ENCODE measurements at places on chromosomes 7 and 10.

- DNase-seq = no peak
These were observed 1002.3 kb upstream of the KCND2 start for GRCh38 chr7:119270644-119271043.

DNA sequence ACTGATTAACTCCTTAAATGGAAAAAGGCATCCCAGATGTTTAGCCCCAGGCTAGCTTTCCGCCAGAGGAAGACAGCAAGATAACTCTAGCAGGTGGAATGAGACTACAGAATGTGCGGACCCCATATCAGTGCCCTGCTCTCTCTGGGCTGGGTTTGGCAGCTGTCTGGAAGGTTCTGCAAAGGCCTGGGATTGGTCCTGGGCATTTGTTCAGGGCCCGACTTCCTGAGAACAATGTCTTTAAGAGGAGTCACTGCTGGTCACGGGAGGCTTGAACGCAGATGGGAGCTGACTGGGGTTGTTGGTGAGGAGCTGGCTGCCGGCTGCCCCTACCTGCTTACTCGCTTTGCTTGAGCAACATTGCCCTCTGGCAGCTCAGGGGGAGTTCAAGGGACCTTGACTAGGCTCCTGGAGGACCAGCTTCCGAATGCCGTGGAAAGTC lies 130.6 kb upstream of the BTBD16 start:
- DNase-seq = no peak

GRCh38 chr10:128854963-128855362 lies 612.1 kb upstream of the MGMT start:
- no peak for DNase-seq

DNA sequence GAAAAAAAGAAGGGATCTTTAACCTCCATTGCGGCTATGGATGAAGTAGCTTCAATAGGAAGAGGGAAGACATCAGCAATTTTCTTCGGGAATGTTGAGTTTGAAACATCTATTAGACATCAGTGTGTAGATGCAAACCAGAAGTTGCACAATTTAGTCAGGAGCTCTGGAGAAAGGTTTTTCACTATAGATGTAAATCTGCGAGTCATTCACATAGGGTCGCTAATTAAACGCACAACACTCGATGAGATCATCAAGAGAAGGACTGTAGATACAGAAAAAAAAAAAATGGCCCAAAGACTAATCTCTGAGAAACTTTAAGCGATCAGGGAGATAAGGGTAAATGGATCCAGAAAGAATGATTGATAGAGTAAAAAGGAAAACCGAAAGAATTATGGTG lies 61.7 kb upstream of the TES start:
- DNase-seq = no peak

GRCh38 chr7:105837765-105838626 lies 38.4 kb downstream of the ATXN7L1 start:
- DNase-seq = no peak

- DNase-seq = no peak
These were observed 16.7 kb downstream of the CEP55 start for GRCh38 chr10:93513091-93513490.

DNA sequence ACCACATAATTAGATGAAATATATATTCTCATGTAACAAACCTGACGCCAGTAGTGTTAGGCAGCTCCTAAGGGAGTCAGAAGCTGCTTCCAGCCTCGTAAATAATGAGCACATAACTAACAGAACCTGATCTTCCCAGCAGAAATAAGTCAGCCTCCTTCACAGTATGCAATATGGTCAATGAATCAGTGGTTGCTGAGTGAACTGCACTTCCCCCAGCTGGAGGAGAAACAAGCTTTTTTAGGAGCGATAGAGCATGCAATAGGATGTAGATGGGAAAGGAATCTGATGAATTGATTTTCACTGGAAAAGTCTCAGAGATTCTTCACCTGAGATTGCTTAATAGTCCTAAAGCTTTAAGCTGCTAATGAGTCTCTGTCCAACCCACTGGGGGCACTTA lies 337.2 kb upstream of the LRGUK start:
- no peak for DNase-seq

DNA sequence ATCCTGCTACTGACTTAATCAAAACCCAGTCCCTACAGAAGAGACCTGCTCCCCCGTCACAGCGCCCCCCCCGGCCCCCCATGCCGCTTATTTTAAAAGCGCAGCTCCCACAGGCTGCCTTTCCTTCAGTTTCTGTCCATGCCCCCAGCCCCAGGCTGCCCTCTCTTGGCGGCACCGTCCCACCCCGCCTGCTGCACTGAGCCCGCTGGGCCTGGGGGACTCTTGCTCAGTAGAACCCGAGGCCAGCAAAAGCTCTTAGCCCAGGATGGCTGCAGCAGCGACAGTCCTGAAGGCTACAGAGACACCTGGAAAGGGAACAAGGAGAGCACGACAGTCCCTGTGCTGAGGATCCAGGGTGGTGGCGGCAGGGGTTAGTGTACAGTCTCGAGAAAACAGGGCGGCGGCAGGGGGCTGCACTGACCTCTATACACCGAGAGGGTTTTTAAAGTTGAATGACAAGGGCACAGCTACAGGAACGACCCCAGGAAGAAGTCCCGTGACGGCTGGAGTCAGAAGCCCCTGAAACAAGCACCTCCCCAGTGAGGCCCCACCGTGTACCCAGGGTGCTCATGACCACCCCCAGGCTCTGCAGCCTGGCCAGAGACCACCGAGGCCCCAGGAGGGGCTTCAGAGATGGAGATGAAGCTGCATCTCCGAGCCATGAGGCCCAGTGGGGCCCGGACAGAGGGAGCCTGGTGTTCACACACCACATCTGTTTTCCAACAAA lies 54.4 kb downstream of the ZRANB1 start:
- no peak for DNase-seq

DNA sequence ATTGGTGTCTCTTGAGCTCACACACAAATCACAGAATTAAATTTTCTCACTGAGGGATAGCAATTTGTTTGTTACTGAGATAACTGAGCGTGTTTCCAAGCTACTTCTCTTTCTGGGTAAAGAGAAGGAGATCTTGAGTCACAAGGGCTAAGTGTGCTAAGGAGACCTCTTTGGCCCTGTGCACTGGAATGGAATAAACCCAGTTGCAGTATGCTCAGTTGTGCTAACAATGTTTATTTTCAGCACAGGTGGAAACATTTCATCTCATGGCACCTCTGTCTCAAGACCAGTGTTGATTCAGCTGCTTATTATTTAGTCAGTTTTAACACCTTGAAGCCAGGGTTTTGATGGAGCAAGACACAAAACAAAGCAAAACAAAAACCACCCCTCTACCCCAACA lies 22.5 kb upstream of the UBE2H start:
- DNase-seq = no peak

DNA sequence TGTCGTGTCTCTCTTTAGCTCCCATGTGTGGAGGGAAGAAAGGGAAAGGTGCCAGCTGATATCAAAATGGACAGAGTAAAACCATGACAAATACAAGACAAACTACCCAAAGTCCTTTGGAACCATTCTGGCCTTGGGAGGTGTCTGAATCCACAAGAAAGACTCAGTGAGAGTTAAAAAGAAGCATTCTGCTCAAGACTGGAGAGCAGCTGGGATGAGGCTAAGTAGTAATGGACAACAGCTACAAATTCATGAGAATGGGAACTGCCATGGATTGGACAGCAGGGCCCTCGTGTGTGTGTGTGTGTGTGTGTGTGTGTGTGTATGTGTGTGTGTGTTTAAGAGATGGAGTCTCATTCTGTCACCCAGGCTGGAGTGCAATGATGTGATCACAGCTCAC lies 39.6 kb upstream of the MYL10 start:
- no peak for DNase-seq

GRCh38 chr7:105304040-105304895 lies 84.5 kb downstream of the SRPK2 start:
- DNase-seq = no peak

GRCh38 chr10:63268149-63268797 lies 135.1 kb downstream of the NRBF2 start:
- no peak for DNase-seq

- DNase-seq = no peak
These were observed 339.7 kb upstream of the NFE2L3 start for GRCh38 chr7:25812086-25812850.

GRCh38 chr7:2460188-2460587 lies 16.0 kb downstream of the GRIFIN start:
- DNase-seq = no peak

- DNase-seq = no peak
These were observed 588.0 kb downstream of the NRG3 start for GRCh38 chr10:82462910-82463551.

- DNase-seq = no peak
These were observed 149.6 kb downstream of the BUB3 start for GRCh38 chr10:123303581-123304337.

DNA sequence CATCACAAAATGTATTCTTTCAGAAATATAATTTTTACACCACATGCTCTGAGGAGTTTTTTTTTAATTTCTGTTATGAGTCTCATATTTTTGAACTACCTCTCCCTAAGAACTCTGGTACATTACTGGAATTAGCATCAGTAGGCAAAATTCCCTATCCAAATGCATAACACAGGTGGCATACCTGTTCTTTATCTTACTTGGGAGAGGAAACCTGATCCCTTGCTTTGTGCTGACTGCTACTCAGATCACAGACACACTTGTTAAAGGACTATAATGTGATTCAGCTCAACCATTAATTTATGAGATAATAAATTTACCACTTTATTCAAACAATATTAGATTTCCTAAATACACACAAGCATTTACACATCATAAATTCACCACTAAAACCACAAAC lies 617.2 kb downstream of the GRM8 start:
- no peak for DNase-seq

DNA sequence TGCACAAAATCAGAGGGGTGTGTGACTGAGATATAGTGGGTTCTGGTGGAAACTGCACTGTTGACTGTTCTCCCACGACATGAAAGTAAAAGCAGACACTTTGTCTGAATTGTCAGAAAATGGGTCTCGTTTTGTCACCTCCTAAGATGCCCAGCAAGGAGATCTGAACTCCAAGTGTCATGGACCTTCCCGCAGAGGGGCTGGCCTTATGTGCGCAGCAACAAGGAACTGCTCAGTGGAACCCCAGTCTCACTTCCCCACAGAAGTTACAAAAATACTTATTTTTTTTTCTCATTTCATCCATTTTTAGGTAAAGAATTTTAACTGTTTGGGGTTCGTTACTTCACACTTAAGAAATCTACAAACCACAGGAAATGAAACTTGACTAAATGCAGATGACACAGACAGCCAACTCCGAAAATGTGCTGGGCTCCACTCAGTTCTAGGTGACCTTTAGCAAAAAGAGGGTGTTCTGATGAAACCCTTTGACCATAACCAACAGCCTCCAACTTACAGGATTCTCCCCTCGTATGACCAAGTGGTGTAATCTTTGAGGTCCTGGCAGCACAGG lies 115.0 kb downstream of the FAM107B start:
- DNase-seq = no peak

DNA sequence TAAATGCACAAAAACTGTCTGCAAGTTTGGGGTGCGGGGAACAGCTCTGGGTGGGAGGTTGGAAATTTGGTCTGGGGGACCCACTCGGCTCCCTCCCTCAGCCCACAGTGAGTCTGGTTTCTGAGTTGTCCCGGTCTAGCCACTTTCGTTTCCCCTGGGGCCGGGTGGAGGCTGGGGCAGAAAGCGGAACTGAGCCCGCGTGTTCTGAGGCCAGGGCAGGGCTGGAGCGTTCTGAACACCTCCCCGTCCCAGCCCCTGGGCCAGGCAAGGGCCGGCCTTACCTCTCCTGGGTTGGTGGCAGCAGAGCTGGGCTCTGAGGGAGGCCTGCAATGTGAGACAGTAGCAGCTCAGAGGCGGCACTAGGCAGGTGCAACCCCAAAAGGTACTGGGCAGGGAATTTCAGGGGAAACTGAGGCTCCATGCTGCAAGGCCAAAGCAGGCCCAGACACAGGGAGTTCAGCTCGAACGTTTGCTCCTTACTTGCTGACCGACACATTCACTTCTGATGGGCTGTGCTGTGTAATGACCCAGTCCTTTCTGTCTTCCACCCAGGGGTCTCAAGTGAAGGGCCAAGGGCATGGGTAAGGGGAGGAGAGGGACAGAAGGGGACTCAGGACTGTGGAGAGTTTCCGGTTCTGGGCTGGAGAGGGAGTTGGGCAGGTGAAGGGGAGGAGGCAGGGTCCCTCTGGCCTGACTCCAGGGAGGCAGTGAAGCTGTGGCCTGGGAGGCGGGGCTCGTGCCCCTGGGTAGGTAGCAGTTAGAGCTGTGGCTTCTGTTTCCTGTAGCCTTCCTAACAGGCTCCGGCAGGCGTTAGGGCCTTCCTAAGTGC lies 3.0 kb downstream of the IRF5 start:
- DNase-seq = no peak

DNA sequence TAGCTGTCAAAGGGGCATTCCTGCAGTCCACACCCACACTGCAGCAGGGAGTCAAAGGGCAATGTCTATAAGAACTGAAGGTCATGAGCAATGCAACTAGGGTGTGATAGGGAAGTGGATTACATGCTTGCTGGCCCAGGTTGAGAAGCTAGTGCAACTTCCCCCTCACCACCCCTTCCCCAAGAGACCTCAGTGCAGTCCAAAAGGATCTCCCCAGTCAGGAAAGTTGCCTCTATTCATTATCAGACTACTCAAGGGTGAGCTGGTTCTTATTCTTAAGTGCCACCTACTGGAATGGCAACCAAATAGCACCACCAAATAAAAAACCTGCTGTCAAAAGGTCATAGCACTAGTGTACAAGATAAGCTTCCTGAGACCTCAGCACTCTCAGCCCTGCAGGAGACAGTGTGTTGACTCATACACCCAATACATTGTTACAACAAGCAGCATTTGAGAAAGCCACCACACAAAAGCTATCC lies 28.2 kb downstream of the MTERF1 start:
- DNase-seq = no peak

DNA sequence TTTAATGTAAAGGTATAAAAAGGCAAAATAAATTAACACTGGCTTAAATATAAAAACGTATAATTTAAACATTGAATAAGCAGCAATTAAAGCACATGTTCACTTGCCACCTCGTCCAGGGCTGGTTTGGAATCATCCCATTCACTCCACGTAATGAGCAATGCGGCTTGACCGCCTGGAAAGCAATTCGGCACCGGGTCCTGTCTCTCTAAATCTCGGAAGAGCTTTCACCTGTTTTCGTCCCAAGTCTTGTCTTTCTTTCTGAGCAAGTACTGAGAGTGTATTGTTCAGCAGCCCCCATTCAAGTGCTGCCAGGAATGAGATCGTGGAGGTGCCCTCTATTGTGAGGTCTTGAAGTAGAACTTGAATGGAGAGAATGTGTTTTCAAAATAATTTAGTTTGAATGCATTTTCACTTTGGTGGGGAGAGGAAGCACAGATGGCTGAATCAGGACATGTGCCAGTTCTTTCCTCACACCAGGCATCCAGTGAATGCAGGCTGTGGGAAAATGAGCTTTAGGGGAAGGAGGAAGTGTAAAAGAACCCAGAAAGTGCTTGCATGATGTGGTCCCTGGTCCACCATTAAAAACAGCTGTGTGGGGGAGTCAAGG lies 515.2 kb downstream of the REEP3 start:
- no peak for DNase-seq

DNA sequence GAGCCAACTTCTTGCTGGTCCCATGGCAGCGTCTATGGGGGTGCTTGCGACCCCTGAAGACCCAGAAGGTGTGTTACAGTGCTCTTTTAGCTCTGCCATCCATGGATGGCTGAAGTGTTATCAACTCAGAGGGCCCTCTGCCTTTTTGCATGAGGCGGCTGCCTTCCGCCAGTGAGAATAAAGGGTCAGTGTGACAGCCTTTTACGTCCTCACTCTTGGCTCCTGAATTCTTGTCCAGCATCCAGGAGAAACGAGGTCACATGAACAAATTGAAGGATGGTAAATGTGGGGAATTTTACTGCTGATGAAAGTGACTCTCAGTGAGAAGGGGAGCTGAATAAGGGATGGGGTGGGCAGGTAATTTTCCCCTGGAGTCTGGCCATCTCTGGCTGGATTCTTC lies 24.1 kb downstream of the SSMEM1 start:
- no peak for DNase-seq

- no peak for DNase-seq
These were observed 152.5 kb downstream of the PLXDC2 start for GRCh38 chr10:19968745-19969144.

Data from stimulated activated CD8-positive, alpha-beta memory T cell treated with anti-CD3 and anti-CD28 coated beads, Interleukin-4, amount 100 ng/mL, for 1 hour (primary cell).